Effector CD8-positive, alpha-beta T cell (primary cell): ENCODE measurements at places on chromosomes 5 and 9.

DNA sequence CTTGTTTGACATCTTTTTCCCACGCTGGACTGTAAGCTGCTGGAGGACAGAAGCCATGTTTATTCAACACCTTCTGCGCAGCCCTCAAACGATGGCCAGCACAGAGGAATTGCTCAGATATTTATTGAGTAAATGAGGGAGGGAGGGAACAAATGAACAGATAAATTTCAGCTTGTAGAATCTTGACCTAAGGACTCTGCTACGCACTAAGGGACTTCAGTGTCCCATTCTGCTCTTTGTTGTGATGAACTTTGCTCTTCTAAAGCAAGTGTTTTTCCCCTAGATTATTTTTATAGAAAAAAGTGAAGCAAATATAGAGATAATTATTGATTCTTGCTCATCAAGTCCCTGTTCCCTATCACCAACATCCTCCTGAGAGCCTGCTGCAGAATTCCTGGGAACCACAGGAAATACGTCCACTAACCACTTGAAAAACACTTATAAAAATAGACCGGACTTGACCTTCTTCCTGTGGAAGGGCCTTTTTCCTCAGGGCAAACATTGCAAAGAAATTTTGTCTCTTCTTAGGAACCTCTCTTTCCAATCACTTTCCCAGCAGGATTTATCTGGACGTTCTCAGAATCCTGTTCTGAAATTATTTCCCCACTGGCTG is 54.9 kb downstream of the FGF1 start:
- no peak for DNase-seq

DNA sequence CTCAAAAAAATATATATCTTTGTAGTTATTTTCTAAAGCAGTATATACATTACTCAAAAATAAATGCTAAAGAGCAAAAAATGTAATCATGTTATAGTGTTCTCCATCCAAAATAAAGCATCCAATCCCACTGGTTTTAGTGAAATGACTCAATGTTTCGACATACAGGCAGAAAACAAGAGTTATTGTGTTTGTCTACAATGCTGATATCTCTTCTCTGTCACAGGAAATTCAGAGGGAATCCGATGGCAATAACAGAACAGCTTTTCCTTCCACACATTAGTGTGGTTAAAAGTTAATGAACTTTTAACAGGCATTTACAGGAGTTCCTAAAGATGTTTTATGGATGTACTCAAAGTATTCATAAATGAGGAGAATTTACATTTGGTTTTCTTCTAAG is 12.0 kb downstream of the TTC33 start:
- DNase-seq, result no peak

DNA sequence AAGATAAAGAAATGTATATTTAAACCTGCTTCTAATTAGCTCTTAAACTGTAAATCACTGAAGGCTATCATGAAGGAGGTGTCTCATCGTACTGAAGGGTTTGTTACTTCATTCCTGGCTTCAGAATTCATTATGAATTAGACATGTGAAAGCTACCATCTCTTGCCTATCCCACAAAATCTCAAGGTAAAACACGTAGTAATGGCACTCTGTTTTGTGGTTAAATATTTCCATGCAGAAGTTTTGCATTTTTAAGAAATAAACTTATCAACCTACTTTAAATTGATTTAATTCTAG is 490.7 kb upstream of the NUDT12 start:
- DNase-seq, result no peak

DNA sequence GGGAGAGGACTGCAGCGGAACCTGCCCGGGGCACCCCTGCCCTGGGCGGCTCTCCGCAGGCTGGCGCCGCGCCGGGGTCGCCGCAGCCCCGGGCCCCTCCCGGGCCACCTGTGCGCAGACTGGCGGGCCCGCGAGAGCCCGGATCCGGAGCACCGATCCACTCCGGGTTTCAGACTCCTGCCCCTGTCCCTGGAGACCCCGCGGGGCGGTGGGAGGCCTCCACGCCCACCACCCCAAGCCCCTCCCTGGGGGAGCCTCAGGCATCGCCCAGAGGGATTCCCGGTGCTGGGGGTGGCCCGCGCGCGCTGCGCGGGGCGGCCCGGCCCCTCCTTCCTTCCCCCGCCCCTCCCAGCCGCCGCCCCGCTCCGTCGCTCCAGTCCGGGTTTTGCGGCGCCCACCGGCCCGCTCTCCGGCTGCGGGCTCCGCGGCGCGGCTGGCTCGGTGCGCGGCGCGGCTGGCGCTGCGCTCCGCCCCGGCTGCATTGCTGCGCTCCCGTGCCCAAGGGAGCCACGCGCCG is at the start of gene UNC5A:
UNC5A (plus strand) TSS at position 479 of the 517 bp plus-strand sequence. CDS start 192 bp downstream, outside the sequence.
- peak; percentile 15 for DNase-seq

DNA sequence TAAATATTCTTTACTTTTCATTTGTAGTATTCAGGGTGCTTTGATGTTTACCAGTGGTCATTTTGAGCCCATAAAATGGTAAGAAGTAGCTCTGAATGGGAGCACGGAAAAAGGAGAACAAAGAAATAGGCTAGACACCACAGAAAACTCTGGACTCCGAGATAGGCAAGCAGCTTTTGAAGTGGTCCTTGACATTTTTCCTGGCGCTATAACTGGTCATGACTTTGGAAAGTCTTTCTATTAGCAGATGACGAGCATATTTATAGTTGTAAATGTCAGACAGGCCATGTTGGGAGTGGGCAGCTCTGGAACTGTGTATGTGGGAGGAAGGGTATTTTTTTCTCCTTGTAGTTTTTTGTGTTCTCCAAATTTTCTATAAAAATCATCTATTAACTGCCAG is 126.1 kb upstream of the POC5 start:
- no peak for DNase-seq

- no peak for DNase-seq
Measured at GRCh38 chr9:130265431-130266235, at the start of gene HMCN2. TSS of gene HMCN2 (plus strand) at chr9:130265760. CDS start at chr9:130265879, 119 bp downstream.

DNA sequence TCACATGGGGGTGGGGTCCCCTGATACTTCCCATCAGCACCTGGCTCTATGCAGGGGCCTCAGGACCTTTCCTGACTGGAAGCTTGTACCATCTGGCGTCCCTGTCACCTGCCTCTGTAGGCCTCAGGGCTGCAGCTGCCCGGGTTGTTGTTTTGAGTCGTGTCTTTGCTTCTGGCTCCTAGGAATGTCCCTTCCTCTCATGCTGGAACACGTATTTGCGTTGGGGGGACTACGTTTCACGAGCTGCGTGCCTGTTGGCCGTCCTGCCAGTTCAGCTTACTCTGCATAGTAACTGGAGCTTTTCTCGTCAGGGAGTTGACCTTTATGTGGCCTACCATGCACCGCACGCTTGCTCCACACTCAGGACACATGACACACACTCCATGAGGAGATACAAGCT is 54.9 kb upstream of the IRX4 start:
- DNase-seq, result no peak

GRCh38 chr5:180139731-180140055 is 68.1 kb upstream of the RNF130 start:
- no peak for DNase-seq

GRCh38 chr5:63916786-63917185 is 45.5 kb downstream of the HTR1A start:
- DNase-seq, result no peak

- DNase-seq, result no peak
Measured at GRCh38 chr9:91158286-91158685, 203.4 kb downstream of the AUH start.

- no peak for DNase-seq
Measured at GRCh38 chr9:13661014-13661413, 381.5 kb upstream of the MPDZ start.

- DNase-seq, result no peak
Measured at GRCh38 chr5:96175090-96175489, 213.4 kb upstream of the ELL2 start.

DNA sequence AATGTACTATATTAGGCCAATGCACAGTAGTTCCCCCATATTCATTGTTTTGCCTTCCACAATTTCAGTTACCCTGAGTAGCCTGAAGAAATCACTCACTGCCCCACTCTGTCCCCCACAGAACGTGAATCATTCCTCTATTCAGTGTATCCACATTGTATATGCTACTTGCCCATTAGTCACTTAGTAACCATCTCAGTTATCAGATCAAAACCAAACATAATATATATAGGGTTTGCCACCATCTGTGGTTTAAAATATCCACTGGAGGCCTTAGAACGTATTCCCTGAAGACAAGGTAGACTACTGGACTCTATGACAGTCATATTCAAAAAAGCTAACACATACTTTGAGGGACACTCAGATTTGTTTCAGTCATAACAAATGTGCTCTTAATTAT is 465.7 kb upstream of the RGMB start:
- no peak for DNase-seq

GRCh38 chr9:124859803-124860581 is 1.8 kb downstream of the RPL35 start:
- DNase-seq, result no peak

- no peak for DNase-seq
Measured at GRCh38 chr5:58979090-58979489, 396.2 kb downstream of the RAB3C start.
